DMS53 (cell line): ENCODE measurements at places on chromosomes 3 and 15.

DNA sequence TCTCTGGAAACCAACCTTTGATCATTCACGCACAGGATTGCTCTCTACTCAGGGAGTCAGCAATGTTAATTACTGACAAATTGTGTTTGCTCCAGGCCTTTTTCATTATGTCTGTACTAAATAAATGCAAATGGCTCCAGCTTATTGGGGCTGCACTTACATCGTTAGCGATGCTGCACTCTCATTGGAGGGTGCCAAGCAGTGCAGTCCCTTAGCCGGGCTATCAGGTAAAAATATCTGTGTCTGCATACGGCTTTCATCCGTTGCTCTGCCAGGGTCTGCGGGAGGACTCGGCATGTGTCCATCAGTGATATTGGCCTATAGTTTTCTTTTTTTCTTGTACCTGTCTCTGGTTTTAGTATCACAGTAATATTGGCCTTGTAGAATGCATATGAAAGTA, 471.5 kb upstream of the CADM2 start:
- no peak for DNase-seq

GRCh38 chr3:36796881-36797280, 32.5 kb upstream of the DCLK3 start:
- DNase-seq, result peak; percentile 36

DNA sequence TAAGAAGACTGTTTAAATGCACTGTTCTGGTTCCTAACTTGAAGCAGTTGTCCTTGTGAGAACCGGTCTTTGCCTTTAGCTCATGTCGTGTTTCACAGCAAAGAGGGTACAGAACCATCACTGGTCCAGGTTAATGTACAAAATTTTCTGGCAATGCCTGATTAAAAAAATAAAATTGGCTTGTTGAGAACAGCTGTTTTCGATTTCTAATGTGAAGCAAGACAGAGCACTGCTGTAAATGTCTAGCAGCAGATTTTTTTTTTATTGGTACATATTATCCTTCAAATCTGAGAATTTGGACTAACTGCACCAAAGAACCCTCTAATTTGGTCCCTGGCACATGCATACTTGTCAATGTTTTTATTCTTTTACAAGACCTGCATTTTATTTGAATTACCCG, 103.3 kb downstream of the STT3B start:
- DNase-seq, result no peak

DNA sequence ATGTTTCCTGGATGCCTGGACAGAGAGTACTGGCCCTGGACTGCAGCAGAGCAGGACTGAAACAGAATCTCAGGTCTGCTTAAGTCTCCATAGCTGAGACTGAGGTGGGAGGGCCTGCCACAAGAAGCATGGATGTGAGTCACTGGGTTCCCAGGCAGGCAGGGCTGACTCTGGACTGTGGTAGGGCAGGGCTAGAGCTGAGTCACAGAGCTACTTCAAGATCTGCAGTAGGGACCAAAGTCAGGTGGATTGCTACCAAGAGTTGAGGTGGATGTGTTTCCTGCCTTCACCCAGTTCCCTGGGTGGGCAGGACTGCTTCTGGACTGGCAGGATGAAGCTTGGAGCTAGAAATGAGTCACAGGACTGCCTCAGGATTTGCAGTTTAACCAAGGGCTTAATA, 282.9 kb downstream of the AGBL1 start:
- no peak for DNase-seq

GRCh38 chr15:49435174-49435573, 12.1 kb downstream of the FGF7 start:
- no peak for DNase-seq

DNA sequence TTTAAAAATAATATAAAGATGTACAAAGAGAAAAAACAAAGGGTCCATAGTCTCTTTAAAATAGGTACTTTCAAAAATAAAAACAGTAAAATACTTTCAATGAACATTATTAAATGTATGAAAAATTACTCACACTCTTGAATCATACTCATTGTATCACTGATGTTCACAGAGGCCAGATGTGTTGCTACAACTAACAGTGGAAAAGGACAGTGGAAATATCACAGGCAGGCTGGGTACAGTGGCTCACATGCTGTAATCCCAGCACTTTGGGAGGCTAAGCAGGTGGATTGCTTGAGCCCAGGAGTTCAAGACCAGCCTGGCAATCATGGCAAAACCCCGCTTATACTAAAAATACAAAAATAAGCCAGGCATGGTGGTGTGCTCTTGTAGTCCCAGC, 26.8 kb downstream of the NPHP3 start:
- no peak for DNase-seq

- no peak for DNase-seq
Observed at GRCh38 chr3:194602669-194603171, 30.5 kb downstream of the TMEM44 start.

DNA sequence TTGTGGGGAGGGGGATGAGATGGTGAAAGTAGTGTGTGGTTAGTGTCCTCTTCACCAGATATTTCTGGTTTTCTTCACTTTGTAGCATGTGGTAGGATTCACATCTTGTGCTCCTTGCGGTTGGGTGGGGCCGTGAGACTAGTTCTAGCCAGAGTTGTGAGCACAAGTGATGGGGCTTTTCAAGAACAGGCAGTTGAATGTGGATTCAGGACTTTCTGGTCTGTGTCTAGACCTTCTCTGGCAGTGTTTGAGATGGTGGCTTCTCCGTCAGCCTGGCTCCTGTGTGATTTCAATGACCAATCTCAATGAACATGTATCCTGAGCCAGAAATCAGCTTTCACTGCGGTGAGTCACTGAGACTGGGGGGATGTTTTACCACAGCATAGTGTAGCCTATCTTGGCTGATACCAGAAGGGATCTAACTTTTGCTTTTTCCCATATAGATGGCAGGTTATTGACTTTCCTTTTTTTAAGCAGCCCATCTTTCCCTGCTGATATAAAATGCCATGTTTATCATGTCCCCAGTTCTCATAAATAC, 82.6 kb downstream of the RPLP1 start:
- no peak for DNase-seq
